Kidney (tissue), 22 donors: ENCODE measurements at places on chromosomes 6 and 20.
A peak's percentile ranks its signal among the peaks of the same experiment; 100 is the strongest.

DNA sequence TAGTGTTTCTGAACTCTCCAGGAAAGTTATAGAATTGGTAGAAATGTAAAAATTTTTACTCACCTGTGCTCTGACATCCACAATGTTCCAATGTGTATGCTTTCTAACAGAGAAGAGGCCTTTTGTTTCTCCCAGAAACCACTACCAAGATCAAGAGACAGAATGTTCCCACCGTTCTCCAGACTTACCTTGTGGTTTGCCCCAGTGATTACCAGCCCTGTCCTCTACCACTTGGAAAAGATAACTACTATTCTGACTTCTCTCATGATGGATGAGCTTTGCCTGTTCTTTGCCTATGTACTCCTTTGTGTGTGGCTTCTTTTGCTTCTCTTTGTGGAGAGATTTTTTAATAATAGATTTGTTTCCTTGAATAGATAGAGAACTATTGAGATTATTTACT lies 173.0 kb upstream of the SCGN start:
- no peak for DNase-seq

DNA sequence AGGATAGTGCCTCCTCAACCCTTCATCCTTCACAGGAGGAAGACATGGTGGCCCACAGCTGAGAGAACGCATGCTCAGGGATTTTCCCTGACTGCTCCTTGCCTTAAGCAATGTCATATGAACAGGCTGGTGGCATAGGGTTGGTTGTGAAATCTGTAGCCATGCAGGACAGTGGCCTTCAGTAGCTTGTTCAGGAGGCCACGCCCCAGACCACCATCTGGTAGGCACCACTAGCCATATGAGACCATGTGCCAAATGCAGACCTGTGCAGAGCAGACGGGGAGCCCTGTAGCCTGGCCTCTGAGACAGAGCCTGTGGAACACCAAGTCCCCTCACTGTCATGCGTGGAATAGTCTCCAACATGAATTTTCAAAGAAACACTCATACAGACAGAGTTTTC lies 76.5 kb downstream of the ADTRP start:
- no peak for DNase-seq

- DNase-seq: no peak
Observed at GRCh38 chr6:39047434-39048327, 900 bp upstream of the GLP1R start.

DNA sequence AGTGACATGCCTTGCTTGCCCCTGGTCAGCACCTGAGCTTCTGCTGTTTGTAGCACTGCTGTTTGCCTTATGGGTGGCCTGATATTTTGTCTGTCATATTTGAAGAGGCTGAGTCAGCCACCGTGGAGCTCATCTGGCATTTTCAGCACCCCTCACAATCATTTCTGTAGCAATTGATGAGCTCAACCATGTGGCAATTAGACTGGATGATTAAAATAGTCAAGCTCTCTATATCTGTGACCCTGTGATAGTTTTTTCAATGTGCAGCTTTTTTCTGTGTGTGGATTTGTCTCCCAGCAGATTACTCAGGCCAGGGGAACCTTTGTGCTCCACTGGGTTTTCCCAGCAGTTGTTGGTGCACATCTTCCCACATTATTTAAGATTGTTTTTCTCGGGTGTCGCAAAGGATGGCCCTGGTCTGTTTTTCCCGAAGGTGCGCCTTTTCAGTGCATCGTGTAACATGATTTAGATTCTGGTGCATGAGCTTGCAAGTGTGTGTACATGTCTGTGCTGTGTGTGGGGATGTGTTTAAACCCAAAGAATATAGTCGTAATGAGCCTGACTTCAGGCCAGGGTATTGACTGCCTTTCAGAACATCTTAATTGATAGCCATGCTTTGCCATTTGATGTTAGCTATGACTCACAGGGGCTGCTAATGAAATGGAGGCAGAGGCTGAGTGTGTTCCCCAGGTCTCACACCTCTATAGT lies 31.6 kb upstream of the GLP1R start:
- no peak for DNase-seq

DNA sequence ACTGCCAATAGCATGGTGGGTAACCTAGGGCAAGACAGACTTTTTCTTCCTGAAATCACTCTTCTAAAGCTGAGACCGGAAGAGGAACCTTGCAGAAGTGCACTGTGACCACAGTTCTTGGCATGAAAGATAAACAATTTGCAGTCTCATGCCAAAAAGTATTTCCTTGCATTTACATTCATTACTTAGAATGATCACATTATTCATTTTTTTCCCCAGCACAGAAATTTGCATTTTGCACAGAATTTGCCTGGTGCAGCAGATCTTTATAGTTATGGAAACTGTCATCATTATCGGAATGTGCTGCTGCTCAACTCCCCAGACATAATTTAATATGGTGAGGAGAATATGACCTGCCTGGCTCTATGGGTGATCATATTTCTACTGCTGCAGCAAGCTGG lies 42.2 kb upstream of the EDN3 start:
- DNase-seq: no peak

DNA sequence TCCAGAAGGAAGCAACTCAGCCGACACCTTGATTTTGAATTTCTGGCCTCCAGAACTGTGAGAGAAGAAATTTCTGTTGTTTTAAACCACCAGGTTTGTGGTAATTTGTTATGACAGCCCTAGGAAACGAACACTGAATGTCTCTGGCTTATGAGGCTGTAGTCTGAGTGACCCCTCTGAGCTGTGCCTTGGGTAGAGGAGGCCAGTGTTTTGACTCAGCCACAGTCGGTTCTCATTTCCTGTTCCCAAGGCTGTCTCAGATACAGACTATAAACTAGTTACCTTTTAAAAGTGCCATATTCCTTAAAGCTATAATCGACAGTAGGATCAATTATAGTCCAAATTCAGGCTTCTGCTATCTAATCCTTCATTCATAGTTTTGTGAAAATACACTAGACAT lies 391.2 kb upstream of the MAP3K7 start:
- no peak for DNase-seq

GRCh38 chr20:46021361-46022359 lies 7.4 kb upstream of the SLC12A5 start:
- peak; percentile 88 for DNase-seq

DNA sequence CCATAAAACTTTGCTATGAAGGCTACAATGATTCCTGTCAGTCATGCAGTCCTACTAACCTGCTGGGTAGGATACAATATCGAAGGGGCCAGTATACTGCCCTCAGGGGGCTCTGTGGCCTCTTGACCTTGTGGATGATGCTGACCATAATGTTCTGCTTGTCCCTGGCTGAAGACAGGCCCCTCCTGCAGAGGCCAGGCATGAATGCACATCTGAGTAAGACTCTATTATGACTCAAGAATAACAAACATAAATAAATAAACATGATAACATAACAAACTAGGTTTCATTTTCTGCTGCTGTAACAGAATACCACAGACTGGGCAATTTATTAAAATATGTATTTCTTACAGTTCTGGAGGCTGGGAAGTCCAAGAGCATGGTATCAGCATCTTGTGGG lies 44.0 kb upstream of the POU5F1 start:
- DNase-seq: no peak

DNA sequence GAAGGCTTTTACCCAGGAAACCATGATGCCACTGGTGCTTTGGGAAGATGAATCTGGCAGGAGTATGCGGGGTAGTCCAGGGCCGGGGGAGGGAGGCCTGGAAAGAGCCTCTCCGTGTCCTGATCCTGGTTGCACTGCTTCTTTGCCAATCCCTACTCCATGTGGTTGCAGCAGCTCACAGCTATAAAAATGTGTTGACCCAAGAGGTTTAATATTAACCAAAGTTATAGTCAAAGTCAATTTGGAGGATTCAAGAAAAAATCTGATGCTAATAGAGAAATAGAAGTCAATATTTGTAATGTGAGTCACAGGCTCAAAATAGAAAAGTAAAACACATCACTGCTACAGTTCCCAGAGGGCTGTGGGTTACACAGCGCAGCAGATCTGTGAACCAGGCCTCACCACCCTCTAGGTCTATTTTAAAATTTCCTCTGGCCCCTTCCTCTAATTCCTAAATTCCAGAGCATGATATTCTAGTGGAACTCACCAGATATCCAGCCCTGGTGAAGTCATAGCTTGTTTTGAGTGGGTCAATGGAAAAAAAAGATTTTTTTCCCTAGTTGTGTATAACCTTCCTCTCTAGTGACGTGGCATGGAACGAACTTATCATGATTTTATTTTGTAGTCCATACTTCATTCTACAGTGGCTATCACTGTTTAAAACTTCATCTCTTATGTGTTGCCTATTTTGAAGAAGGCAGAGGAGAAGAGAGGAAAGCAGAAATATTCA lies 63.2 kb upstream of the BMP2 start:
- no peak for DNase-seq

GRCh38 chr20:36628076-36628475 lies 17.9 kb downstream of the SLA2 start:
- DNase-seq: no peak

DNA sequence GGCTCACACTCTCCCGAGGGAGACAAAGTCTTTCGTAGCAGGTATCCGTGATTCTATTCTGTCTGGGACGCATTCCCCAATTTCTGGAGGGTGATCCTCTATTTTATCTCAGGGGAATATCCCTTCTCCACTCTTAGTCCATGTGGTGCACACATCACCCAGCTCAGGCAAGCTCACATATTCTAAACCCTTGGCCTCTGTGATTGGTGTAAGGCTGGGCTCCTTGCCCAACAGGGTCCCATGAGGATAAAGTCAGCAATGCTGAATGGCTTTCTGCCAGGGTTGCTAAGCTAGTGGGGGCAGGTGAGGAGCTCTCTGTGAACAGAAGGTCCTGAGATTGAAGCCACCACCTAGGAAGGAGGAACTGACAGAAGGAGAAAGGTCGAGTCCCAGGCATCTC lies 137.2 kb downstream of the CDH26 start:
- DNase-seq: no peak

DNA sequence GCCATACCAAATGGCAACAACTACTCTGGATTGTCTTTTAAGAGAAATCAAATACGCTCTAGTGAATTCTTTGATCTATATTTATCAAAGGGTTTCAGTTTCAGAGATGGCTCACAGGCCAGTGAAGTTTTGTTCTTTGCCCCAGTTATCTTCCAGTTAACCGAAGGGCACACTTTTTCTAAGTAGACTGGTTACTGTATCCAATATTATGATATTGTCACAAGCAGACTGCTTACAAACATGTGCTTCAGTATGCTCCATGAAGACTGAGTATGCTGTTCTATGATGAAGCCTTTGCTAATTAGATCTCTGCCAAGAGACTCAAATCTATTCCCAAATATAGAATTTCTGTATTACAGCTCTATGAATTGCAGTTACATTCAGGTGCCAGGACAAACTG lies 181.1 kb downstream of the REV3L start:
- DNase-seq: no peak

DNA sequence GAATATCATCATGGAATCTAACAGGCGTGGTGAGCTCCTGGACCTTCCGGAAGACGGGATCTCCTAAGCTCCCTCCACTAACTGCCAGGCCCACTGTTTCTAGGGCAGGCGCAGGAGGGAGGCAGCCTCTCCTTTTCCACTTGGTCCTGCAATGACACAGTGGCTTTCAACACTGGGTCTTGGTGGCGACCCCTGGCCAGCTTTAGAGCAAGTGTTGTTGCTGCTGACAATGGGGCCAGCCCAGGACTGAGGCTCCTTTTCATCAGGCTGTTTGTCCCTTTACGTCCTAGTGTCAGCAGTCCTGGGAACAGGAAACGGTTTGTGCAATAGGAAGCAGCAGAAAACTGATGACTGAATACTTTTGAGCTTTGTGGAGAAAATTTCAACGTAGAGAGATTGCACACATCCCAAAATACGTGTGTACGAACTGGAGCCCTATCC lies 9.7 kb upstream of the QKI start:
- no peak for DNase-seq

- peak; percentile 70 for DNase-seq
Observed at GRCh38 chr6:15481390-15482291, 181.2 kb downstream of the DTNBP1 start.

GRCh38 chr6:134908906-134909516 lies 40.9 kb downstream of the ALDH8A1 start:
- DNase-seq: peak; percentile 70

DNA sequence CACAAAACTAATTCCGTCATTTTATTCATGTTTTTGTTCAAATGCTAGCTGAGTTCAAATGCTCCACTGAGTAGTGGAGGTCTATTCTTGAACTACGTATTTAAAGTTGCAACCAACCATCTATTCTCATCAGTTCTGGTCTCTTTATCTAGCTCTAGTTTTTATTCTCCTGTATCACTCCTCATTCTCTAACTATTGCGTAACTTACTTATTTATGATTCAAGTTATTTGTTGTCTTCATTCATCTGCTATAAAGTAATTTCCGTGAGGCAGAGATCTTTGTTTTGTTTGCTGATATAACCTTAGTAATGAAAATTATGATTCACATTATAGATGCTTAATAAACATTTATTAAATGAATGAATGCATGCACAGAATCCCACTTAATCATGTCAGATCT lies 221.6 kb upstream of the ASCC3 start:
- no peak for DNase-seq

- no peak for DNase-seq
Observed at GRCh38 chr20:63327231-63327745, 33.9 kb downstream of the CHRNA4 start.

- no peak for DNase-seq
Observed at GRCh38 chr20:10239954-10240353, 21.3 kb downstream of the SNAP25 start.

DNA sequence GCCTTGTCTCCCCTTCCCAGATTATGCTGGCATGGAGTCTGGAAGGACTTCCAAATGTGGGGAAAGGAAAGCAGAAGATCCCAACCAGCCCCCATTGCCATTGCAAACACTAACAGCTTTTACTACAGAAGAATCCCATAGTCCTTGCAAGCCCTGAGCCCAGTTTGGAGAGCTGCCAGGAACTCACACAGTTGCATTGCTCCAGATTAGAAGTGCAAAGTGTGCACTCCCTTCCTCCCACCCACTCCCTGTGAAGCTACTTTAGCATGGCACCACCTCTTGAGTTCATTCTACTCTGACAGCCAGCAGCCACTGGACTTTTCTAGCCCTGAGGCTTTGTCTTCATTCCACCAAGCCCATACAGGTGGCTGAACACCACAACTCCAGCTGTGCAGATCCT lies 67.6 kb downstream of the SLC22A2 start:
- DNase-seq: no peak
